Hematopoietic multipotent progenitor cell (in vitro differentiated cells): ENCODE measurements at places on chromosomes 2 and 18. TPM values are rescaled to one million over a fixed set of nuclear protein-coding genes. Genes with fewer than 3 reads are reported as not detected.

GRCh38 chr2:75493230-75493629 is 67.5 kb downstream of the EVA1A start:
- DNase-seq, result no peak

Gene SPATA3
- total RNA-seq, result not detected

DNA sequence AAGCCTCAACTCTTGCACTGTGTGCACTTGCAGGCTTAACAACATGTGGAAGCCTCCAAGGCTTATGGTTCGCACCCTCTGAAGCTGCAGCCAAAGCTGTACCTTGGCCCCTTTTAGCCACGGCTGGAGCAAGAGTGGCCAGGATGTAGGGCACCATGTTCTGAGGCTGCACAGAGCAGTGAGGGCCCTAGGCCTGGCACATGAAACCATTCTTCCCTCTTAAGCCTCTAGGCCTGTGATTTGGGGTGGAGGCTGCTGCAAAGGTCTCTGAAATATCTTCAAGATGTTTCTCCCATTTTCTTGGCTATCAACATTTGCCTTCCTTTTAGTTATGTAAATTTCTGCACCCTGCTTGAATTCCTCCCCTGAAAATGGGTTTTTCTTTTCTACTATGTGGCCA is 161.9 kb upstream of the SPATS2L start:
- no peak for DNase-seq

- no peak for DNase-seq
Measured at GRCh38 chr2:174612970-174613369, 15.4 kb upstream of the WIPF1 start.

Gene PKDCC
- 0.27 TPM for total RNA-seq

- DNase-seq, result no peak
Measured at GRCh38 chr2:1642993-1643619, 101.2 kb downstream of the PXDN start.

- DNase-seq, result no peak
Measured at GRCh38 chr18:75694292-75694691, 266.8 kb upstream of the SMIM21 start.

DNA sequence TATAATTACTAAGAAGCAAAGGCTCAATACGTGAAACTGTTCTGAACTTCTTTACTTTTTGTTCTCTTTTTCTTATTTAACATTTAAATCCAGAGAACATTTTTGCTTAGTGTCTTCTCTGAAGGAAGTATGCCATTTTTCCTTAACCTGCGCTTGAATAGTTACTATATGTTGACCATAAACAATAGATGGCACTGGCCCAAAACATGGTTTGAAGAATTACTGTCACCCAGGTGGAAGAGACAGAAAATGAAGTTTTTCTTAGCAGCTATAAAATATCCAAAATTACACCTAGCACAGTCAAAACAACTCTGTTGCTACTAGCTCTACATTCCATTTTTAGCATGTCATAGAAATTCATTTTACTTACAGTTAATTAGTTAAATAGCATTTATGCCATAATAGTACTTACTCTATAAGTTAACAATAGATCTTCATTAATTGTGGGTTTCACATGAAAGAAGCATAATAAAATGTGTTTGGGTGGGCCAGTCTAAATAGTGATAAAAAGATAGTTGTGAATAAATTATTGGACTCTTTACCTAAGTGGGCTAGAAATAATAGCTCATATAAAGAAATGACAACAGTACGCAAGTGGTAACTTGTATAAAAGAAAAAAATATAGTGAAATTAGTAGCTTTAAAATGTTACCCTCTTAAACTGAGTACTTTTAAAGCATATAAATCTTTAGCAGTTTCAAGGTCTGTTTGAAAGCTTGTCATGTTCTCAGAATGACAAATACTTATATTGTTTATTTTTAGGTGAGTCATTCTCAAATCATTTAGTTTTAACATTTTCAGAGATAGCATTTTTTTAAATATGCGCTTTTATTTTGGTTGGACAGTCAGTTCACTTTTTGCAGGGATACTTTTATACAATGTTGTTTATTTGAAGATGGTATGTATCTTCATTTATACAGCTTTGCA is 3.7 kb downstream of the ETAA1 start:
- DNase-seq, result no peak

Gene CRYBA2
- not detected for total RNA-seq

DNA sequence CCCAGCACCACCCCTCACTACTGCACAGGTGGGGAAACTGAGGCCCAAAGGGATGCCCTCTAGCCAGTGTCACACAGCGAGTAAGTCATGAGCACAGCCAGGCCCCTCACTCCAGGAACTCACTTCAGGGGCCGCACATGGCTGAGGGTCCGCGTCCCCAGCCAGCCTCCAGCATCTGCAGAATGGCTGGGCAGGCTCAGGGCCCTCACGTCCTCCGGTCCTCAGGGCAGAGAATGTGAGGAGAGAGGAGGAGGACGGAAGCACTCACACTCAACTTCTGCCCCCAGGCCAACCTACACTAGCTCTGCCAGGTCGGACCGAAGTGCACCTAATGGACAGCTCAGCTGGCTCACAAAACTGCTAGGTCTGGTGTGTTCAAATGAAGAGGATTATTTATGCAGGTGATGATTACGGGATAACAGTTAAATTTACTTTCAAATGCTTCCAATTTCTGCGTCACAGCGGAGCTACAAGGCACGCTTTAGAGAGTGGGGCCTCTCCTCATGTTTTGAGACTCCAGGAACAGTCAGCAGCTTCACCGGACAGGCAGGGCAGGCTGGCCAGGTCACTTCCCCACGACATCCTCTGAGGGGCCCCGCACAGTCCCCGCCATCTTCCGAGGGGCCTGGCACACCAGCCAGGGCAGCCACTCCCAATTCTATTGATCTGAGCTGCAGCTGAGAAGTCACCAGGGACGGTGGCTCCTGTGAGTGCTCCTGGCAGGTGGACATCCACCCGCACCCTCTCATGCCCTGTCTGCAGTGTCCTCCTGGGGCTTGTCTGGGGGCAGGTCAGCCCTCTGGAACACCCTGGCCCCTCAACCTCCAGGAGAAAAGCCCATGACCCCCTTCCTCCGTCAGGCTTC is 26.5 kb downstream of the KIF1A start:
- DNase-seq, result no peak

Gene PARD6G
- total RNA-seq, result under 0.01 TPM

DNA sequence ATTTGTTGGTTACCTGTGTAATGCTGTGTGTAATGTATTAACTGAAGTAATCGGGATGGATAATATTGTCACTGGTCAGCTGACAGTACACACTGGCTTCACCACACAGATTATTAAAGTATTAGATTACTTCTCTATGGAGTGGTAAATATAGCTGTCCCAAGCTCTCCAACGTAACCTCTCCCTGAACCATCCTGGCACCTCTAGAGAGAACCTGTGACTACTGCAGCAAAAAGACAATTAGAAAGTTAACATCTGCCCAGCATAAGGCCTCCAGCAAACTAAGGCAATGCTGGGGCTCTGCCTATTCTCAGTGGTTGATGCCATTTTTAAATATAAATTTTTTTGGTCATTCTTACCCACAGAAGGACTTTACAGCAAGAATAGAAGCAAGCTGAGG is 351.3 kb downstream of the GPD2 start:
- DNase-seq, result no peak

- DNase-seq, result no peak
Measured at GRCh38 chr2:158743879-158744278, 51.2 kb upstream of the DAPL1 start.

- no peak for DNase-seq
Measured at GRCh38 chr2:234826681-234827080, 125.1 kb upstream of the SH3BP4 start.

DNA sequence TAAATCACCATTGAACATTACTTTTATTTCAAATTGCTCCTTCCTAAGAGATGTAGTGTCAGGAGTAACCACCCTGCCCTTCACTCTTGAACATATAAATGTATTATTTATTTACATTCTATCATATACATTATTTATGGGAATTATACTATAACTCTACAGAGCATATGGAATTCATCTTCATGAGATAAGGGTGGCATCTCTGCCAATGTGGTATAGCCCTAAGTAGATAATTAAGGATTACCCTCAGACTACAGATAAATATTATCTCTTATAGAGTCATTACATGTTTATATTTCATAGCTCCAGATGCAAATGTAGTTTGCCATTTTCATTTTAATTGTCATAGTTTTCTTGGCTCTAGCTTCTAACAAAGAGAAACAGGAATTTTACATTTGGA is 17.3 kb downstream of the MEIS1 start:
- no peak for DNase-seq

Gene DES
- not detected for total RNA-seq

Gene CD8B2
- under 0.01 TPM for total RNA-seq

Gene REG3A
- not detected for total RNA-seq

- DNase-seq, result no peak
Measured at GRCh38 chr2:151302879-151303278, 13.4 kb upstream of the NMI start.

DNA sequence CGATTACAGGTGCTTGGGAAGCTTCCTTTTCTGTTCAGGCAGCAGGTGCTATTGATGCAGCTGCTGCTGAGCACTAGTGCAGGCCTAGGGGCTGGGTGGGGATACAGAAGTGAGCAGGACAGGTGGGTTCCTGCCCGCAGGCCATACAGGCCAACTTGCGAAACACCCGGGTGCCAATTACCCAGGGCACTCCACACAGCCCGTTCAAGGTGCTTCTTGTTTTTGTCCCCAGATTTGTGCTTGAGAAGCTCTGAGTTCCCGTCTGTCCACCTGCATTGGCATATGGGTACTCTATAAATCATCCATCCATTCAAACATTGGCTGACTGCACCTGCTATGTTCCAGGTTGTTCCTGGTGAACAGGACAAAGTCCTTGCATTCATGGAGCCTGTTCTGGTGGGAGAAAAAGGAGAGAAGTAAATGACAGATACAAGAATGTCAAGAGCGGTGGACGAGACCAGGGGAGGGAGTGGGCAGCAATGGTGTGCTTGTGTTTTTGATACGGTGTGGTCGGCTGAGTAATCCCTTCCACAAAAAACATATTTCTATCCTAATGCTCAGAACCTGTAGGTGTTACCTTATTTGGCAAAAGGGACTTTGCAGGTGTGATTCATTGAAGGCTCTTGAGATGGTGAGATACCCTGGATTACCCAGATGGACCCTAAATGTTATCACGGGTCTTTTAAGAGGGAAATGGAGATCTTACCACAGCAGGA is 31.4 kb downstream of the SH3BP4 start:
- no peak for DNase-seq

DNA sequence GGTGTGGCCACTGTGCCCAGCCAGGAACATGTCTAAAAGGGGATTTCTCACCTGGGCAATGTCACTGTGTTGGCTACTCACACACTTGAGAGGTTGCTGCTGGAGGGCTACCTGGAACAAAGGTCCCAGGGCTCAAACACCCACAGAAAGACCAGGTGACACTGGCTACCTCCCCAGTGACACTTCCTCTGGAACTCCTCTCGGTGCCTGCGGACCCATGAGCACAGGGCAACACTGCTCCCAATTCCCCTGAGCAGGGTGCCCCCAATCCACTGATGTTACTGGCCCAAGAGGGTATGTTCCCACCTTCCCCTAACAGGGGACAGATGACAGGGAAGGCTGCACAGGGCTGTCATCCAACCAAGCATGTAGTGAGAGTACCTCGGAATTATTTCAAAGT is 5.8 kb downstream of the NPPC start:
- no peak for DNase-seq

- DNase-seq, result no peak
Measured at GRCh38 chr2:73215254-73215653, 1.2 kb downstream of the SMYD5 start.

DNA sequence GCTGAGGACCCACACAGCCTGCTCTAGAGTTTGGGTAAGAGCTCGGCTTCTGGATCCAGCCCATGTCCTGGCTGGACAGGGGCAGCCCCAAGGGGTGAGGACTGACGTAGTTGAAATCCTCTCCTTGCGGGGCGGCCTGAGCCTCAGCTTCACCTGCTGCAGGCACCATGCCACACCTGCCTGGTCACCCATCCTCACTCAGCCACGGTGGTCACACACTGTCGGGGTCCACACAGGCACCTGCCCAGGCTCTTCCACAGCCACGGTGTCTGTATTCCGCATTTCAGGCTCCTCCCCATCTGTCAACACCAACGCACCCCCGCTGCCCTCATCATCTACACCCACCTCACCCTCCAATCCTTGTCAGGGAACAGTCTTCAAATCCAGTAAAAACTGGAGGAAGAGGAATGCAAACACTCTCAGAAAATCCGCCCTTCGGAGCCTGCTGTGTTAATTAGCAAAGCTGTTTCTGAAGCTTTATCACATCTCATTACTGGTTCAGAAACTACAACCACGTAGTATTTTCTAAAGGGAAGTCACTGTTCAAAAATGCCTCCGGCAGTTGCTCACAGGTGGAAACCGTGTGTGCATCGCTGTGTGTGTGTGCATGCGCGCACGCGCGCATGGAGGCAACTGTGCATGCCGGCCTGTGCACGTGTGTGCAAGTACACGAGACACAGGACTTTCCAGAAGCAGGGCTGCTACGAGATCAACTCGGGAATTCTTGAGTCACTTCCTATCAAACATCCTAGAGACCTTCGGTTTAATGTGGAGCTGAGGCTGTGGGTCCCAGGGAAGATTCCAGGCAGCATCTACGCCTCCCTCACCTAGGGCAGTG is 38.2 kb downstream of the SLC66A2 start:
- no peak for DNase-seq

Gene CPO
- total RNA-seq, result not detected

DNA sequence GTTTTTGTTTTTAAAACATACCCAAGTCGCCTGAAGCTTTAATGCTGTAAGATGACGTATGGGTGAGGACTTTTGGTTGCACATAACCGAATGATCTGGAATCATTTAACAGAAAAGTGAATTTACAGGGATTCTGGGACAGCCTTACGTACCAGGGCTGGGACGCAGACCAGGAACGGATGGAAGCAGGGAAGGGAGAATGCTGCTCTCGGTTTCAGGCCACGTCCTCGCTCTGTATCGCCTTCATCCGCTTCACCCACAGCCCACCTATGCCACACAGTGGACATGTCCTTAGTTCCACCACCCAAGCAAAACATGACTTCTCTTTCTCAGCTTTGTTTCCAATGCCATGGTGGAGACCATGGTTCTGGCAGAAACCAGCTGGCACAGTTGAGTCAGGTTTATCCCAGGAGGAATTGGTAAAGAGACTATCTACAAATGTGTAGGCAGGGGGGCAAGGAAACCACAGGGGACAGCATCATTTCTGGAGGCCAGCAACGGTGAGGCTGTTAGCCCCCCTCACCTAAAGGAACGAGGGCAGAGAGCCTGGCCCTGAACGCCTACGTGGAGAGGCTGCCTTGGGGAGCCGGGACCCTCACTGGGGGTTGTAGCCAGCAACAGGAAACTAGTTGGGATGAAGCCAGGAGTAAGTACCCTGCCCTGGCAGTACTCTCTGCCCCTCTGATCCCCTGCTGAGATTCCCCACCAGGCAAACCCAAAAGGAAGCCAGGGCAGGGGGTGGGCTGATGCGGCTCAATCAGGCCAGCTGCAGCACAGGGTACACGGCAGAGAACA is 132.5 kb downstream of the NDUFA10 start:
- no peak for DNase-seq
